GM12891 (cell line): ENCODE measurements at places on chromosomes 6 and 20.

GRCh38 chr20:1225783-1226654, at the start of gene RAD21L1:
Gene RAD21L1, plus strand, starts transcription at chr20:1226044. Its CDS starts 2,410 bp downstream, at chr20:1228454.
- DNase-seq: peak; percentile 87

DNA sequence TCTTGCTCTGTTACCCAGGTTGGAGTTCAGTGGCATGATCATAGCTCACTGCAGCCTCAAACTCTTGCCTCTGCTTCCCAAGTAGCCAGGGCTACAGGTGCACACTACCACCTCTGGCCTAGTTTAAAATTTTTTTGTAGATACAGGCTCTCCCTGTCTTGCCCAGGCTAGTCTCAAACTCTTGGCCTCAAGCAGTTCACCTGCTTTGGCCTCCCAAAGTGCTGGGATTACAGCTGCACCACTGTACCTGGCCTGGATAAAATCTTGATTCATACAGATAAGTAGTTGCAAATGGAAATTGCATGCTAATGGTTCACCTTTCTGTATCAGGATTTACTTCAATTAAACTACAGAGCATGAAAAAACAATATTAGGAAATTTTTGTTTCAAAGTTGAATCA, 4.2 kb downstream of the CD2AP start:
- no peak for DNase-seq

GRCh38 chr20:26208296-26209091, 511.8 kb upstream of the ZNF337 start:
- DNase-seq: no peak

DNA sequence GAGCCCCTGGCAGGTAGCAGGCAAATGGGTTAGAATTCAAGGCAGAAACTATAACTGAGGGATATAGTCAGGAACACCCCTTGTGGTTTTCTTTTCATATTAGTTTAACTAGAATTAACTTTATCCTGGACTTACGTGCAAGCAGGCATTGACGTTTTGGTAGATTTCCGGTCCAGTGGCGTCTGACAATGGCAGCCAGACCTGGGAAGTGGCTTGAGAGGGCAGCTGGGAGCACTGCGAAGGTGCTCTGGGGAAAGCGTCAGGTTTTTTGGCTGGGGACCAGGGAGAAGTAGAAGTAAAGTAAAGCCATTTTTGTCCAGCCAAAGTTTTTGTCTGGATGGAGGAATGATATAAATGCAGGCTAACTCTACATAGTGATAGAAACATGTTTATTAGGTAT, 8.4 kb upstream of the ACSS1 start:
- DNase-seq: no peak

DNA sequence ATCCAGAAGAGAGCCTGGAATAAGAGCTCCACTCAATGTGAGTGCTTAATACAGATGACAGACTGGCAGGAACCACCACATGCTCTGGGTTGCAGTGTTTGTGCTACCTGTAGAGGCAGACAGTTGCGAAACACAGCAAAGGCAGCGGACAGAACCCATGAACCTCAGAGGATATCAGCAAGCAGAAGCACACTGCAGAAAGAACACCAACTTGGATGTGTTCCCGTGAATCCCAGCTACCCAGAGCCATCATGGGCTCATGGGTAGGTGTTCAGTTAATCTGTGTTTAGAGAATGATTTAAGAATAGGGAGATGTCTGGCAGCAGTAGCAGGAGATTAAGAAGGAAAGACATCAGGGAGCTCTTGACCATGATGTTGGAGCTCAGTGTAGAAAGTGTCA, 133.3 kb upstream of the FOXQ1 start:
- no peak for DNase-seq

GRCh38 chr6:117558818-117559217, 43.5 kb downstream of the GOPC start:
- DNase-seq: no peak

GRCh38 chr20:3993109-3993508, 22.2 kb downstream of the RNF24 start:
- no peak for DNase-seq

GRCh38 chr20:37622728-37623127, 71.1 kb upstream of the CTNNBL1 start:
- DNase-seq: no peak

DNA sequence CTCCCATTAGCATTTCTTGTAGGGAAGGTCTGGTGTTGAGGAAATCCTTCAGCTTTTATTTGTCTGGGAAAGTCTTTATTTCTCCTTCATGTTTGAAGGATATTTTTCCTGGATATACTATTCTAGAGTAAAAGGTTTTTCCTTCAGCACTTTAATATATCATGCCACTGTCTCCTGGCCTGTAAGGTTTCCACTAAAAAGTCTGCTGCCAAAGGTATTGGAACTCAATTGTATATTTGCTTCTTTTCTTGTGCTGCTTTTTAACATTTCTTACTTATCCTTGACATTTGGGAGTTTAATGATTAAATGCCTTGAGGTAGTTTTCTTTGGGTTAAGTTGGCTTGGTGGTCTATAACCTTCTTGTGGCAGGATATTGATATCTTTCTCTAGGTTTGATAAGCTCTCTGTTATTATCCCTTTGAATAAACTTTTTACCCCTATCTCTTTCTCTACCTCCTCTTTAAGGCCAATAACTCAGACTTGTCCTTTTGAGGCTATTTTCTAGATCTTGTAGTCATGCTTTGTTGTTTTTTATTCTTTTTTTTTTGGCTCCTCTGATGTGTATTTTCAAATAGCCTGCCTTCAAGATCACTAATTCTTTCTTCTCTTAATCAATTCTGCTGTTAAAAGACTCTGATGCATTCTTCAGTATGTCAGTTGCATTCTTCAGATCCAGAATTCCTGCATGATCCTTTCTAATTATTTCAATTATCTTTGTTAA, 225.0 kb upstream of the ZNF217 start:
- DNase-seq: no peak

- DNase-seq: no peak
Observed at GRCh38 chr6:118810420-118811027, 83.4 kb upstream of the ASF1A start.

DNA sequence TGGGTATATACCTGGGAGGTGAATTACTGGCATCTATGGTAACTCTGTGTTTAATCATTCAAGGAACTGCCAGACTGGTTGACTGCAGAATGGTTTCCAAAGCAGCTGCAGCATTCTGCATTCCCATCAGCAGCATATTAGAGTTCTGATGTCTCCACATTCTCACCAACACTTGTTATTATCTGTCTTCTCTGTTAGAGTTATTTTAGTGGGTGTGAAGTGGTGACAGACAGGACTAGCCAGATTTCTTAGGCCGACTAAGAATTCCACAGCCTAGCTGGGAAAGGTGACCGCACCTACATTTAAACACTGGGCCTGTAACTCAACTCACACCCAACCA, 110.9 kb downstream of the TMEM170B start:
- DNase-seq: no peak

DNA sequence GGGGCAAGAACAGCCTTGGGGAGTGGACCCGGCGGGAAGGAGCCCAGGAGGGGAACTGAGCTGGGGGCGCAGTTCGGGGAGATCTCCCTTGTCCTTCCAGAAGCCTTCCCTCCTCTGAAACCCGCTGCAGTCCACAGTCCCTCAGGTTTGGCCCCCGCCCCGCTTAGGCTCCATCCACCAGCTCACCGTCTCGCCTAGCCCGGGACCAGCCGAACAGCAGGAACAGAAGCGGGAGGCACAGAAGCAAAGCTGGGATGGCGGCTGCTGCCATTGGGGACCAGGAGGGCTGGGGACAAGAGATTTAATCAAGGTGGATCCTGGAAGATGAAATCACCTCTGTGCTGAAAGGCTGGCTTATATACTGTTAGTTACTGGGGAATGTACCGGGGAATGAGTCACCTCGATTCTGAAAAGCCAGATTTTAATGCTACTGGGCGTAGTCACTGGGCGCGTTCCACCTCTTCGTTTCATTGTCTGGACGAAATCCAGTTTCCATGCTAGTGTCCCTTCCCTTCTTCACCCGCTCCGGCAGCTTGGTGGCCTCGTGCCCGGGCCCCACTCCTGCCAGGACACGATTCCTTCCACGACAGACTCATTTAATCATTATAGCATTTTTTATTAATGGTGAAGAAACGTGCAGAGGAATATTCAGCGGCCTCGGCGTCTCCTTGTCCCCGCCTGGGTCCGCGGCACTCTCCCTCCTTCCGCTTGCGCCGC, at the start of gene RAET1L:
RAET1L (minus strand) TSS at position 332 of the 717 bp plus-strand sequence; CDS start at position 271, 61 bp downstream.
- no peak for DNase-seq

- DNase-seq: no peak
Observed at GRCh38 chr20:41248368-41249024, 69.0 kb downstream of the ZHX3 start.

DNA sequence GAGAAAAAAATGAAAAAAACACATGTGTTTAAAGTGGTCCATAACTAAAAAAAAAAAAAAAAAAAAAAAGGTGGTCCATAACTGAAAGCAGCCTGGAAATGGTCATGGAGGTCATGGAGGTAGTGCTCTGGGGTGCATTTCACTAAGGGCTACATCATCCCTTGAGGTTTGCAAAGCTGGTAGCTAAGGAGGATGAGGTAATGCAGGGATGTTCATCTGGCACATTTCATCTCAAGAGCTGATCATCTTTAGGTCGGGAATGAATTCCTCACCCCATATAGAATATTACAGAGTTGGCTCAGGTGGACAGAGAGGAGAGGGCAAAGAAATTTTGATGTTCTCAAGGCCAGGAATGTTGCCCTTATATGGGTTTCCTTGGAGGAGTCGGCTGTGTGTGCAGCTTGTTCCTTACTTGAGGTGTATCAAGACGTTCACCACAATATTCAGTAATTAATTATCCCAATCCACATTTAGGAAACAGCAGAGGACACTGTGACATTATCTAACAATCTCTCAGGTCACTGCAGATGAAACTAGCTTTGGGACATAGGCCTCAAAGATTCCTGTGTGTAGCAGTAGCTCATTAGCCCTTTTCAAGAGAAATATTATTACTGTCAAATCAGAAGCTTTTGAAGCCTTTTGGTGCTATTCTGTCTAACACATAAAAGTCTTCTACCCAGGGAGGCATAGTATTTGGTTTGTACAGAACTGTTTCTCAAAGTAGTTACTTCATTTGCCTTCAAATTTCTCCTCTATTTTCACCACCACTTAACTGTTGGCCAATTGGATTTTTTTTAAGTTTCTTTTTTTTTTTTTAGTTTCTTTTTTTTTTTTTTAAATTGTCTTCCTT, 46.8 kb downstream of the CYP24A1 start:
- no peak for DNase-seq

DNA sequence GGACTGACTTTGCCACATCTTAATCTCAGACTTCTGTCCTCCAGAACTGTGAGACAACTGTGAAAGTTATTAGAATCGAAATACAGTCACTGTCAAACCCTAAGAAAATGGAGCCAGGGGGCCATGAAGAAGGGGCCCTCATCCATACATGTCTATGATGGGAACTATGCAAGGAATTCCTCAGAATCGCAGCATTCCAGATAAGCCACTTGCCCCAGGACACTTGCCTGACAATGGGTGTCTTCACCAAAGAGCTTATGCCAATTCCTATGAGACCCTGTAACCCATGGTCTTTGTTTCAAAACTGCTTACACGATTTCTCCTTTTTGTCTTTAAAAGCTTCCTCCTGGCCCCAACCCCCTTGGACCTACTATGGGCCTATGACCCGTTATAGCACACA, 90.4 kb upstream of the FOXP4 start:
- no peak for DNase-seq

- DNase-seq: no peak
Observed at GRCh38 chr6:148693882-148694484, 52.8 kb upstream of the UST start.

DNA sequence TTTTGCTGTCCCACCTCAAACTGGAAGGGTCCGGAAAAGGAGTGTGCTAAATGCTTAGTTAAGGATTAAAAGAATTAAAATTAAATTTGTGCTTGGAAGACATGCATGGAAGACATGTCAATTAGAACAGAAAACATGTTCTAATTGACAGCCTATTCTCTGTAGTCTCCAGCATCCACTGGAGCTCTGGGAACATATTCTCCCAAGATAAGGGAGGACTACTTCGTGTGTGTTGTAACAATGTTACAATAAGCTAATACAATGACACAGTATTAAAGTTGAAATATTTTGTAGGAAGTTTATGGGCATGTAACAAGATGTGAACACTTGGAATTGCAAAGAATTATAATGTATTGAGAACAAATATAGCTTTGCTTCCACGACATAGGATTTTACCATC, 567.4 kb upstream of the CITED2 start:
- no peak for DNase-seq

- no peak for DNase-seq
Observed at GRCh38 chr6:89984926-89985750, 90.9 kb downstream of the GJA10 start.

DNA sequence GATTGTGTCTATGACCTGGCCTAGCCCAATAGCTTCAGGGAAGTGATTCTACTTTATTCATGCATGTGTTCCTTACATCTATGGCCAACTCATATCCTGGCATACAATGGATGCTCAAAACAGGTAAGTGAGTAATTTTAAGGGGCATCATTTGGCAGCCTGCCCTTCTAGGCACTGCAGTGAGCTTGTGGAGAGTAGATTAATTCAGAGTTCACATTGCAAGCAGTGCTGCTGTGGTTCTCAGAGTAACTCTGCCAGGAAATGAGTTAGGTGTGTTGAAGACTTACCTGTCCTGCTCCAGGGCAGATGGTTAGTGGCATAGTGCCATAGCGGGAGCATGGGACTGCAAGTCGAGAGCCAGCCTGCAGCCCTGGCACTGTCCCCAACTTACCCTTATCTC, 158.0 kb downstream of the SCP2D1 start:
- no peak for DNase-seq

DNA sequence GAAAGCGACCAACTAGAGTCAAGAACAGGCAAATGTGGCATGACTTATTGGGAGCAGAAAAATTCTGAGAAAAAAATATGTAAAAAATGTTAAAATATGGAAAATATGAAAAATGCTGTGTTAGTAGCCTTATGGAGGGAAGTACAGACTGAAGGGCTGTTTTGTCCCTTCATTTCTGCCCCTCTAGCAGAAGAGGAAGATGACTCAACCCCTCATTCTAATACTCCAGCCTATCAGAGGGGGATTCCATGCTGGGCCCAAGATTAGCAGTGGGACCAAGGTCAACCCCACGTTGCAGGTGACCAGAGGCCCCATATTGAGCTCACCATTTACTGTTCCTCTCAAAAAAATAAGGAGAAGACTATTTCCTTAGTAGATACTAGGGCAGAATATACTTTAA, 8.4 kb downstream of the MUC21 start:
- no peak for DNase-seq
